ENCODE measurements at places on chromosomes 6 and 20. TPM values are rescaled to one million over a fixed set of nuclear protein-coding genes. Genes with fewer than 3 reads are reported as not detected.

Gene EYA4
- total RNA-seq, result 2.0 TPM

Gene MAPK13
- 26.5 TPM for total RNA-seq

Gene PROKR2
- total RNA-seq, result not detected

Gene IL17A
- total RNA-seq, result not detected

Gene POM121L2
- not detected for total RNA-seq

Gene C6orf163
- total RNA-seq, result 0.77 TPM

Gene KLC4
- total RNA-seq, result 11.5 TPM

Gene ULBP3
- total RNA-seq, result 16.7 TPM

Gene SLC35F1
- not detected for total RNA-seq

Gene SAMD5
- under 0.01 TPM for total RNA-seq

Gene TNXB
- 10.4 TPM for total RNA-seq

Gene PERP
- 14.2 TPM for total RNA-seq

Gene TREM1
- 0.19 TPM for total RNA-seq

Gene EPHA7
- 1.3 TPM for total RNA-seq

Gene MEP1A
- total RNA-seq, result not detected

Gene RBBP8NL
- total RNA-seq, result not detected

Gene TUBB1
- not detected for total RNA-seq

Gene HLA-DMB
- total RNA-seq, result 1.4 TPM

Gene CALHM5
- total RNA-seq, result 17.2 TPM

Gene ZNF311
- total RNA-seq, result 2.3 TPM

Gene BPI
- not detected for total RNA-seq

Gene SLC22A2
- total RNA-seq, result under 0.01 TPM

Gene MYH7B
- total RNA-seq, result under 0.01 TPM

Gene OR2H2
- total RNA-seq, result not detected

Gene DEF6
- 1.3 TPM for total RNA-seq

Gene CYP21A2
- 0.19 TPM for total RNA-seq

Gene ZFP57
- total RNA-seq, result not detected

Gene NOX3
- total RNA-seq, result not detected

Gene PTPRT
- total RNA-seq, result not detected

Gene RIPPLY2
- total RNA-seq, result not detected

Gene RGS17
- total RNA-seq, result 9.3 TPM

Gene THBS2
- 629 TPM for total RNA-seq

Gene SIRPA
- total RNA-seq, result 9.9 TPM

Gene C6orf132
- 1.2 TPM for total RNA-seq

Gene ALDH5A1
- total RNA-seq, result 0.96 TPM

Gene HLA-DRA
- 0.38 TPM for total RNA-seq

Gene HMGCLL1
- 0.28 TPM for total RNA-seq

Gene TINAG
- not detected for total RNA-seq

Gene PSMA7
- 244 TPM for total RNA-seq

Gene SERAC1
- 6.7 TPM for total RNA-seq

Gene NTSR1
- total RNA-seq, result under 0.01 TPM

Measured in regular cardiac myocyte (primary cell).